ENCODE measurements at places on chromosomes 5 and 9. TPM values are rescaled to one million over a fixed set of nuclear protein-coding genes. Genes with fewer than 3 reads are reported as not detected.
A peak's percentile ranks its signal among the peaks of the same experiment; 100 is the strongest.

GRCh38 chr5:54571462-54571861 lies 53.9 kb downstream of the SNX18 start:
- DNase-seq = no peak

GRCh38 chr5:53928641-53929040 lies 368.2 kb downstream of the NDUFS4 start:
- no peak for DNase-seq

GRCh38 chr9:35681341-35682002 lies 7.7 kb downstream of the CA9 start:
- DNase-seq = no peak

GRCh38 chr5:99334936-99335335 lies 406.1 kb upstream of the CHD1 start:
- DNase-seq = no peak

GRCh38 chr5:156312897-156313694 lies 13.9 kb upstream of the SGCD start:
- no peak for DNase-seq

DNA sequence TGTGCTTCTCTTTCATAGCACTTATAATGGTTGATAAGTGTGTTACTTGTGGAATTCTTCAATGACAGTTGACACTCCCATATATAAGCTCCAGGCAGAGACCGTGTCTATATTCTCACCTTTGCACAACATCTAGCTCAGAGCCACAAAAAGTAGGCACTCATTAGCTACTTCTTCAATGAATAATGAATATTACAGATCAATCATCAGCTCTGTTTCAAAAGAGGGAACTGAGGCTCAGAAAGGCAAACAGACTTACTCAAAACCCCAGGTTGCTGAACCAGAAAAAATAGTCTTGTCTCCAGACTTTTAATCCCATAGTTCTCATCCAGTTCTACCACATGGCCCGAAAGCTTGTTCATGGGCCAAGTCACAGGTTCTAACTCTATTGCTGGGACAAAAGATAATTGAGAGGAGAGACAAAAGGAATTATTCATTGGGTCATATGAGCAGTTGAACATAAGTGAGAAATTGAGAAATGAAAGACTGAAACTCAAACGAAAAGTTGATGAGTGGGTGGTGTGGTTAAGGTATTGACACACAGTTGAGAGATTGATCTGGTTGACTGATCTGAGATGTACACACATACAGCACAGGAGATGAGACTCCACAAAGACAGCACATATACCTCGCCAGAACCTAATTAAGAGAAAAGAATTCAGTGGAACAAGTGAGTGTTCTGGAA lies 381.6 kb downstream of the EFNA5 start:
- DNase-seq = no peak

DNA sequence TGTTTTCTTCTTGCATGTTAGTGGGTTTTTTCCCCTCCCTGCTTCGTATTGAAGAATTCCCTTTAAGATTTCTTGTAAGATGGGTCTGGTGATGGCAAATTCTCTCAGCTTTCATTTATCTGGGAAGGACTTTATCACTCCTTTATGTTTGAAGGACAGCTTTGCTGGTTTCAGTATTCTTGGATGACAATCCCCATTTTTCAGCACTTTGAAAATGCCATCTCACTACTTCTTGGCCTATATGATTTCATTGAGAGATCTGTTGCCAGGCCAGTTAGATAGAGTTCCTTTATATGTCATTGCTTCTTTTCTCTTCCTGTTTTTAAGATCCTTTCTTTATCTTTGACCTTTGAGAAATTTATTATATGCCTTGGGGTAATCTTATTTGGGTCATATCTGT lies 106.3 kb downstream of the KDM4C start:
- DNase-seq = no peak

GRCh38 chr9:847505-847904 lies 6.0 kb downstream of the DMRT1 start:
- no peak for DNase-seq

- no peak for DNase-seq
These were observed 166.4 kb downstream of the FAM170A start for GRCh38 chr5:119795768-119796167.

DNA sequence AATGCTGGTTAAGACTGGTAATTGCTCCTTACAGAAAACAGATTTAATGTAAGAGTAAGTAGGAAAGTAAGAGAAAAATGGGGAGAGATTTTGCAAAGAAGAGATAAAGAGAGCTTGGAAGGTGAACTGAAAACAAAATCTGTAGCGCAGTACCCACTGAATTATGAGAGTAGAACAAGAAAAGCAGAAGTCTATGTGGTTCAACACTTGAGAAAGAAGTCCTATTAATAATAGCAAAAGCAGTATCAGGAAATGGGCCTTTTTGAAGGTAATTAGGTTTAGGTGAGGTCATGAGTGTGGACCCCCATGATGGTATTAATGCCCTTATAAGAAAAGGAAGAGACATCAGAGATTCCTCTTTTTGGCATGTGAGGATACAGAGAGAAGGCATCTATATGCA lies 460.6 kb downstream of the CETN3 start:
- no peak for DNase-seq

DNA sequence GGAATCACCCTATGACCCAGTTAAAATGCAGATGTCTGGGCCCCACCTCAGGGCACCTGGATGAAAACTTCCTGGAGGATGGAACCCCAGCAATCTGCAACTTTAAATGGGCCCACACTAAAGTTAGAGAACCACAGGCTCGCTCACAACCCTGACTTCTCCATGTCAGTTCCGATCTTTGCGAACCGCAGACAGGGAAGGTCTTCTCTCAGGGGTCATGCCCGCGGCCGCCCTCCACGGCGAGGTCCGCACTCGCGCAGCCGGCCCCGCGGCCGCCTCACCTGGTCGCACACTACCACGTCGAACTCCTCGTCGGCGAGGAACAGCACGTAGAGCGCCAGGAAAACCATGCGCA lies 499 bp downstream of the ALG2 start:
- DNase-seq = peak; percentile 77

GRCh38 chr9:85230081-85230480 lies 511.7 kb downstream of the AGTPBP1 start:
- DNase-seq = no peak

DNA sequence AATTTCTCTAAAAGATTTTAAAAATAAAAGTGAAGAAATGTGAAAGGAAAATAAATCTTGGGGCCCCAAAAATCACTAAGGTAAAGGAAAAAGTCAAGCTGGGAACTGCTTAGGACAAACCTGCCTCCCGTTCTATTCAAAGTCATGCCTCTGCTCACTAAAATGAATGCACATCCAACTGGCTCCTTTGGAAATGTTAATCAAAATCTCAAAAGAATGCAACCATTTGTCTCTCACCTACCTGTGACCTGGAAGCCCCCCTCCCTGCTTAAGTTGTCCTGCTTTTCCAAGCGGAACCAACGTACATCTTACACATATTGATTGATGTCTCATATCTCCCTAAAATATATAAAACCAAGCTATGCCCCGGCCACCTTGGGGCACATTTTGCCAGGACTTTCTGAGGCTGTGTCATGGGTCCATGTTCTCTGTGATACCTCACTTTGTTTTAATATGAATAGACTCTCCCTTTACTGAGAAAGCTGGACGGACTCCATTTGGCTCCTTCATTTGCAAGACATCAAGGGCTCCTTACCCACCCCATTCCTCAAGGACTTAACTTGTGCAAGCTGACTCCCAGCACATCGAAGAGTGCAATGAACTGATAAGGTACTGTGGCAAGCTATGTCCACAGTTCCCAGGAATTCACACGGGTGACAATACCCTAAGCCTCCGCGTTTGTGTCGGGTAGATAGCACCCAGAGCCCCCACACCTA lies 164.3 kb downstream of the SMC2 start:
- no peak for DNase-seq

- no peak for DNase-seq
These were observed 125.2 kb downstream of the GPBP1 start for GRCh38 chr5:57298985-57299491.

DNA sequence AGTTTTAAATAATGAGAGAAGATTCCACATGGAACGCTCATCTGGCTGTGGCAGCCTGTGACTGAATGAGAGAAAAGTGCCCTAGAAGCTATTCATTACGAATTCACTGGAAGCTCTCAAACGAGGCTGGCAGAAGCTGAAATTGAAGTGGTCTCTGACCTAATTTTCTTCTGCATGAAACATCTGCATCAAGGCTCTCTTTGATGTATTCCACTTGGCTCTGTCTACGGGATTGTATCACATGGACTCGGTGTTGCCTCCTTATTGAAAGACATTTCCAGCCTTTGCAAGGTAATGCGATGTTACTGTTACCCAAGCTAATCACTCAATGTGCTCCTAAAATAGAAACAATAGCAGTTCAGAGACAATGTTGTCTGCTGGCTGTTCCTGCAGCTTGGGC lies 246.9 kb upstream of the ZNF462 start:
- no peak for DNase-seq

GRCh38 chr5:78501411-78502352 lies 141.3 kb downstream of the SCAMP1 start:
- DNase-seq = no peak

- peak; percentile 33 for DNase-seq
These were observed 62.3 kb downstream of the THBS4 start for GRCh38 chr5:80097451-80097850.

DNA sequence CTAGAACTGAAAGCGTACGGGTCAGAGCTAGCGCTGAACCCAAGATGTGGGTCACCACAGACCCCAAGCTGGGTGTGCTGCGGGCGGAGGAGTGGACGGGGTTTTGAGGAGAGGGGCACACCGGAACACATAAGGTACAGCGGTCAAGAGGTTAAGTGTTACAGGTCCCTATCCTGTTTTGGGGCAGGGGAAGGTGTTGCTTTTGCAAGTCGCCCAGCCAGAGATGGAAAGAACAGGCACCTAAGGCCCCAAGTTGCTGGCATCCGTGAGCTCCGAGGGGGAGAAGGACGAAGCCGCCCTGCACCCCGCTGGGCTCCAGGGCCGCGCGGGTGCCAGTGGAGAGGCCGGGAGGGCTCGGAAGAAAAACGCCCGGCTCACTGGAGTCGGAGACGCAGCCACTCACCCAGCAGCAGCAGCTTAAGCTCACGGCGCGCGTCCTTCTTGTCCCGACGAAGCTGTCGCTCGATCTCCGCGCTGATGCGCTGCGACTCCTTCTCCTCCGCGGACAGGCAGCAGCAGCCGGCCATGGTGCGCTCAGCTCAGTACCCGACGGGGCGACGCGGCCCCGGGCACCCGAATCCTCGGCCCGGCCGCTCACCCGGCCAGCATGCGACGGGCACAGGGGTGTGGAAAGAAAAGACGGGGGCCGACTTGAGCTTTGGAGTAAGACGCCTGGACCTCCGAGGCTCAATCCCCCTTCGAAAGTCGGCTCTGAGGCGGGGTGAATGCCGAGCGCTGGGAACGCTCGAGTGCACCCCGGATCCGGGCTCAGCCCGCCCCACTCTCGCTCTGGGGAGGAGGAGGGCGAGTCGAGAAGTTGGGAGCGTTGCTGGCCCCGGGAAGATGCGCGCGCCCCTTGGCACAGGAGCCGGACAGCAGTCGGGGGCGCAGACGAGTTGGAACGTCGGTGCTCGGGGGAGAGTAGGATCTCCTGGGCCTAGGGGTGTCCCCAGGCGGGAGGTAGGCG lies 572 bp downstream of the GNA14 start:
- no peak for DNase-seq

GRCh38 chr5:68459093-68459809 lies 243.7 kb downstream of the PIK3R1 start:
- DNase-seq = no peak

GRCh38 chr9:92064711-92065110 lies 50.5 kb downstream of the SPTLC1 start:
- DNase-seq = no peak

- DNase-seq = no peak
These were observed 328.7 kb downstream of the MARCHF11 start for GRCh38 chr5:15850939-15851341.

GRCh38 chr9:73806876-73807275 lies 655.2 kb downstream of the ANXA1 start:
- DNase-seq = no peak

DNA sequence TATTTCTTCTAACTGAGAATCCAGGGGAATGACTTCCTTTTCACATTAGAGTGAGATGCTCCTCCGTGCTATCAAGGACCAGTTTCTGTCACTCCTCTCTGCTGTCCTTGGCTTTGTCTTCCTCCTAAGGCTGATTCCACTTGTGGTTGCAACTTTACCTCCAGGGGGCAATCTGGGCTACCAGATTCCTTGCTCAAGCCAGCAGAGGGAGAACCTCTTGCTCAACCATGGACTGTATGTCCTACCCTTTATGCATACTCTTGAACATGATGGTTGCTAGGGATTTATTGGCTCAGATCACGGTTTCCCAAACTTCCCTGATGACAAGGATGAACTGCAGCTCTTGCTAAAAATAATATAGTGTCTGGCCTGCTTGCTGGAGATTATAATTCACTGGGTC lies 24.0 kb downstream of the NNT start:
- DNase-seq = no peak

DNA sequence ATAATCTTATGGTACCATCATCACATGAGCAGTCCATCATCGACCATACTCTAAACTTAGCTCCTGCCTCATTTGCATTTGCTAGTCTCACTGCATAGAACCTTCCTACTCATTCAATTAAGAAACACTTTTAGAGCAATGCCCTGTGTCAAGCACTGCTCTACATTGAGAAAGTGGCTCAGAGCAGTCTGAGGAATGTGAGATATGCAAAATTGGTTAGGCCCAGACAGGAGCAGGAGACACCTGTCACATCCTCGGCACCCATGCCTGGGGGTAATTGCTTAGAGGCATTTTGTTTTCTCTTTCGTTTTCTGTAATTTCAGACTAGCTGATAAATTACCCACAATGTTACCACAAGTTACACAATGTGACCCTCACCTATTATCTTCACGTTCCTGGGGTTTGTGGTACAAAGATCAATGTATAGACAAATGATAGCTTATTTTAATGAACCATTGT lies 4.9 kb upstream of the RARS1 start:
- DNase-seq = no peak

- DNase-seq = no peak
These were observed 62.0 kb upstream of the ASS1 start for GRCh38 chr9:130382636-130383349.

DNA sequence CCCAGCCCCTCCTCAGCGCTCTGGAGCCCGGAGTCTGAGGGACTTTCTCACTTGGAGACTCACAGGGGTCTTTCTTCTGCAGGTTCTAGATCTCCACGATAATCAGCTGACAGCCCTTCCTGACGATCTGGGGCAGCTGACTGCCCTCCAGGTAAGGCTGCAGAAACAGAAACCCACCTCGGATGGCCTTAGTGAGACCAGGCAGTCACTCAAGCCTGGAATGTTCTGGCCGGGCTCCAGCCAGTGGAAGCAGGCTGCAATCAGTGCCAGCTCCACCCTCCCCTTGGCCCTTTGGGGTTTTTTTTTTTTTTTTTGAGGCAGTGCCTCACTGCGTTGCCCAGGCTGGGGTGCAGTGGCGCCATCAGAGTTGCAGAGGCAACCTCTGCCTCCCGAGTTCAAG lies 7.6 kb downstream of the LRSAM1 start:
- no peak for DNase-seq

- DNase-seq = no peak
These were observed 181.6 kb upstream of the DMRTA1 start for GRCh38 chr9:22265038-22265437.

The STING1 gene
- total RNA-seq = 85.3 TPM

The LHX6 gene
- 10.8 TPM for total RNA-seq

The OTULINL gene
- 1.8 TPM for total RNA-seq

The LHX3 gene
- not detected for total RNA-seq

The C9 gene
- total RNA-seq = not detected

The TAS2R1 gene
- not detected for total RNA-seq

The CACNA1B gene
- total RNA-seq = 0.70 TPM

The TNC gene
- total RNA-seq = 26.4 TPM

The NPR2 gene
- 20.4 TPM for total RNA-seq

The CRB2 gene
- total RNA-seq = not detected

The OR1Q1 gene
- not detected for total RNA-seq

The ADAMTS19 gene
- 0.40 TPM for total RNA-seq

The IFNA13 gene
- total RNA-seq = not detected

Data from cardiac septum (tissue), 1 donor.